ENCODE measurements at places on chromosomes 2 and 18.

DNA sequence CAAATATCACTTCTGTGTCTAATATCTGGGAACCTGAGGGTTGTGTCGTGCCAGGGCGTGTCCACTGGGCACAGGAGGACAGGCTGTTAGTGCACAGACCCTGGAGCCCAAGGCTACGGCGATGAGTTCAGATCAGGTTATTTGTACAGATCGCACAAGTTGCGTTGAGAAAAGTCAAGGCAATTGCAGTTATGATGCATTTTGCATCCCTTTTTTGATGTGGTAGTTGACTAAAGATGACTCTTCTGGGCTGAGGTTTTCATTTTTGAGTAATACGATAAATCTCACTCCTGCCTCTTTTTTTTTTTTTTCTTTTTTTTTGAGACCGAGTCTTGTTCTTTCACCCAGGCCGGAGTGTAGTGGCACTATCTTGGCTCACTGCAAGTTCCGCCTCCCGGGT is 7.2 kb downstream of the RBFA start:
- no peak for DNase-seq

GRCh38 chr2:19120181-19120580 is 238.2 kb downstream of the OSR1 start:
- DNase-seq: no peak

- no peak for DNase-seq
Measured at GRCh38 chr18:21393986-21394385, 152.0 kb downstream of the GREB1L start.

DNA sequence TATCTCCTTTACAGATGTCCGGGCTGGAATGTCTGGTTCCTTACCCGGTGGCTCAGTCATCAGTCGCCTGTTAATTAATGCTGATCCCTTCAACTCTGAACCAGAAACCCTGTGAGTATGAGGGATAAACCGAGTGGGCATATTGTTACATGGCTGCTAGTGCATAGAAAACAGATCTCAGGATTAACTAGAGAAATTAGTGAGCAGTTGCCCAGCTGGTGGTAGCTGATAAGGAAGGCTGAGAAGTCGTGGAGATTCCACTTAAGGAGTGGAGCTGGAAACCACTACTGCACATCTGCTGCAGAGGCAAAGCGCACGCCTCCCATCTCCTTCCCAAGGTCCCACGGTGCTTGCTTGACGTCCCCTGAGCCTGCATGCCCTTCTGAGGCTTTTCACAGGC is 97.7 kb downstream of the DGKD start:
- DNase-seq: no peak

- DNase-seq: no peak
Measured at GRCh38 chr2:149055751-149056150, 17.3 kb downstream of the LYPD6B start.

DNA sequence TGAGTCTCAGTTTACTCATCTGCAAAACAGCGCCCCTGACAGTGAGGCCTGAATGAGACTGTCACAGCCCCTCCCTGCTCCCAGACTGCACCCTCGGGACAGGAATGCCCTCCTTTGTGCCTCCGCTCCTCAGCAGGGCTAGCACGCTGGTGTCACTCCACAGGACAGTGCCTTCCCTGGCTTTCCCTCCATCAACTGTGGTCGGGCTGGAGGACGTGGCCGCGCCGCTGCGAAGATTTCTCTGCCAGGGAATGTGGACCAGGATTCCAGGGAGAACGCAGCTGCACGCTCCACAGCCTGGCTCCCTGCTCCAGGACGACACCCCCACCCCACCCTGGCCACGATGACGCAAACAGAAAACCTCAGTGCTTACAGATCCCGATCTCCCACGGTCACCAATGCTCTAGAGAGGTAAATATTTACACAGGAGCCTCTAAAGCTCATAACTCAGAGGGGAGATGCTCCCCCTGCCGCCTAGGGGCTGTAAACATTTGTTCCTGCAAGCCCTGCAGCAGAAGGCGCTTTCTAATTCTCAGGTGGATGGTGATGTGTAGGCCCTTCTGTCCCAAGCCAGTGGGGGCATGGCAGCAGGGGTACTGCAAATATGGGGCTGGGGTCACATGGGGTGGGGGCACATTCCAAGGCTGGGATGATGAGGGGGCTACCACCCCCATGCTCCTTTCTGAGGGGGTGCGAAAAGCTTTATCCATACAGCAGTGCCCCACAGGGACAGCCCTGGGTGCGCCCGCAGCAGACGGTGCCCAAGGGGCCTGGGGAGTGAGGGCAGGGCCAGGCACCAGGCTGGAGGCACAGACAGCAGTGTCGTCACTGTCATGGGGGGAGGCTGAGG is 12.4 kb downstream of the HS6ST1 start:
- no peak for DNase-seq

DNA sequence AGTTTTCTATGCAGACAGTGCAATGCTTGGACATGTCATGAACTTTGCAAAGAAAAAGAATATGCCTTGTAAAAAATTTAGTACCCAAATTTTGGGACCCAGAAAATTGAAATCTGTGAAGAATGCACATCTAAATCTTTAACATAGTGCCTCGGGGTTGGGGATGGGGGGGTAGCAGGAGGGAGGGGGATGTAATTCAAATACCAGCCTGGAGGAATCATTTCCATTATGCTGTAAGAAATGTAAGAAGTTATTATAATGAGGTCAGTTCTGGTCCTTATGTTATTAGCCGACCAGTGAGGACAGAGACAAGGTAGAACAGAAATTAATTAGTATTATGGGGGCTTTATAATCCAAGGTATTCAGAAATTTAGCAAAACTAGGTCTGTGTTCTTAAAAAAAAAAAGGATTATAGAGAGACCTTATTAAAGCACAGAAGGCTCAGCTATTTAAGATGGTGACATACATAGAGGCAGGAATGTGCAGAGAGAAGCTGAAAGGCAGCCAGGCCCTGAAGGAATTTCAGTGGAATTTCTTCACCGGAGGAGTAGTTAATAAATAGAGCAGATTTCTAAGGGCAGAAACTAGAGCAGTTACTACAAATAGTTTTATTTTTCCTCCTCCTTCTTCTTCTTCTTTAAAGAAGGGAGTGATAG is 89.0 kb upstream of the RBMS1 start:
- DNase-seq: no peak

GRCh38 chr2:53403792-53404413 is 363.7 kb upstream of the CHAC2 start:
- DNase-seq: no peak

DNA sequence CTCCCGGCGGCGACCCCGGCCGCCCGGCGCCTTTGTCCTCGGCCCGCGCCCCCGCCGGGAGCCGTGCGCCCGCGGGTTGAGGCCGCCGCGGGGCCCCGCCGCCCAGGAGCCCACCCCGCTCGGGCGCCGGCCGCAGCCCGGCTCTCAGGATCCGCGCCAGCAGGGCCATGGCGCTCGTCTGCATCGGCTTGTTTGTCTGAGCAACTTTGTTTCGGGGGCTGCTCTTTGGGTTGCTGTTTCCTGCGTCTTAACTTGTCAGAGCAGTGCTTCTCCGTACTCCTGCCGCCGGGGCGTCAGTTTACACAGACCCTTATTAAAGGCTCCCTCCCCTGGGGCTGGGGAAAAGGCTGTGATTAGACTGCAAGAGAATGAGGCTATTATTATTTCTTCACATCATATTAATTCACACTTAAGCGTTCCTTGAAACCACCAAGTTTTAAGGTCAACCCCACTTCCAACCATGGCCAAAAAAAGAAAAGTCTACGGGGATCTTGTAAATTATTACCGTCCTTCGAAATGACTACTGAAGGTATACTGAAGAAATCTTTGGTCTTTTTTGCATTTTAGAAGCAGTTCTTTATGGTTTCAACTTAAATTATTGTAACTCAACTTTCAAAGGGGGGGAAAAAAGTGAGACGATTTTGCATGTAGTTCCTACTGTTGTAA is at the start of gene CYP27C1:
CYP27C1 (minus strand) TSS at position 198 of the 666 bp plus-strand sequence; CDS start at position 169, 29 bp downstream.
- no peak for DNase-seq

- DNase-seq: no peak
Measured at GRCh38 chr18:7725897-7726296, 158.8 kb downstream of the PTPRM start.

DNA sequence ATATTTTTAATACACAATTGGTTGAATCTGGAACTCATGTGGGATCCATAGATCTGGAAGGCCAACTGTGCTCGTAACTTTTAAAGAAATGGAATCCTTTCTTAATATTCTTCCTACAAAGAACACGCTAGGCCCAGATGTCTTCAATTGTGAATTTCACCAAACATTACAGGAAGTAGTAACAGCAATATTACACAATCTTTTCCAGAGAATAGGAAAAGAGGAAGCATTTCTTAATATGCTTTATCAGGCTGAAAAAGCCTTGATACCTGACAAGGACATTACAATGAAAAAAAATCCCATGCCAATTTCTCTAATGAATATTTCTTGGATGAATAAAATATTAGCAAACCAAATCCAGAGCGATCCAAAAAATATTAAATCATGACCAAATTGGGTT is 80.3 kb upstream of the HAAO start:
- DNase-seq: no peak

DNA sequence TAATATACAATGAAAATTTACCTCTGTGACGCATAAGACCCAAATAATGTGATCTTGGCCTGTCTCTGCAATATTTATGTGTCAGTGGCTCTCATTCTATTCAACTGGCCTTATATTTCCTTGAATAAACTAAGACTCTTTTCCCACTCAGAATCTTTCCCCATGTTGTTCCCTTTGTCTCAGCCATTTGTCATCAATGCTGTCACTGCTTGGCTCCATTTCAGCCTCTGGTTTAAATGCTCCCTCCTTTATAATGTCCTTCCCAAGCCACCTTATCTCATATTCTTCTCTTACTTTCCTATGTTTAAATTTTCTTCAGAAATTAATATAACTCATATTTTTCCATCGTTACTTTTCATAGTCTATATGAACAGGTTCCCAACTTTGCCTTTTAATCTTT is 158.3 kb upstream of the DTNA start:
- no peak for DNase-seq

DNA sequence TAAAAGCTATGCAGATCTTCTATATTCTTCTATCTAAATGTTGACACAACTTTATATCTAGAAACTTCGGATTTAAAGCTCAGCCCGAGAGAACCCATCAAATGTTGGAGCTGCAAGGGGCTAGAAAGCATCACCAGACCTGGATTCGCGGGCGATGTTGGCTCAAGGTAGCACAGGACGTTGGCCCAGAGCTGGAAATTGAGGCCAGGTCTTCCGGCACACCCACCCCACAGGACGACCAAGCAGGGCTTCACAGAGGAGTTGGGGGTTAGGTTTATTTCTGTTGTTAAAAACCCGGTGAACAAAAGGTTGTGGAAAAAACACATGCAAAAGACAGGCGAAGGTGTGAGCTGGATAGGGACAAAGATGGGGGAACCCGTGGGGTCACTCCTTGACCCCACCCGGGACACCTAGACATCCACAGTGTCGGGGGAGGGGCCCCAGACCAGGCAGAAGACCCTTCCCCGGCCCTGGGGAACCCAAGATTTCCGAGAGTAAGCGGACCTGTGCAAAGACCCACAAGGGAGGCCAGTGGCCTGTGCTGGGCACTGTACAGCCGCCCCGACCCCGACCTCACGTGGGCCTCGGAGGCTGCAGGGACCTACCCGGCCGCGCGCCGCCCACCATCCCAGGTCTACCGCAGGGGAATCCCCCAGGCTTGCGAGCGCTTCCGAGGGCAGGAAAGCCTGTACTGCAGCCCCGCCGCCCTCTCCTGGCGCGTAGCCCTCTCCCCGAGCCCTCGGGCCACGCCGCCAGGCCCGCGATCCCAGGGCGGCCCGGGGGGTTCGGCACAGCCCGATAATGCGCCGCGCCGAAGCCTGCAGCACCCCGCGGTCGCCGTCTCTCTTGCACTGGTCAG is 1.8 kb upstream of the AGBL5 start:
- DNase-seq: peak; percentile 39

DNA sequence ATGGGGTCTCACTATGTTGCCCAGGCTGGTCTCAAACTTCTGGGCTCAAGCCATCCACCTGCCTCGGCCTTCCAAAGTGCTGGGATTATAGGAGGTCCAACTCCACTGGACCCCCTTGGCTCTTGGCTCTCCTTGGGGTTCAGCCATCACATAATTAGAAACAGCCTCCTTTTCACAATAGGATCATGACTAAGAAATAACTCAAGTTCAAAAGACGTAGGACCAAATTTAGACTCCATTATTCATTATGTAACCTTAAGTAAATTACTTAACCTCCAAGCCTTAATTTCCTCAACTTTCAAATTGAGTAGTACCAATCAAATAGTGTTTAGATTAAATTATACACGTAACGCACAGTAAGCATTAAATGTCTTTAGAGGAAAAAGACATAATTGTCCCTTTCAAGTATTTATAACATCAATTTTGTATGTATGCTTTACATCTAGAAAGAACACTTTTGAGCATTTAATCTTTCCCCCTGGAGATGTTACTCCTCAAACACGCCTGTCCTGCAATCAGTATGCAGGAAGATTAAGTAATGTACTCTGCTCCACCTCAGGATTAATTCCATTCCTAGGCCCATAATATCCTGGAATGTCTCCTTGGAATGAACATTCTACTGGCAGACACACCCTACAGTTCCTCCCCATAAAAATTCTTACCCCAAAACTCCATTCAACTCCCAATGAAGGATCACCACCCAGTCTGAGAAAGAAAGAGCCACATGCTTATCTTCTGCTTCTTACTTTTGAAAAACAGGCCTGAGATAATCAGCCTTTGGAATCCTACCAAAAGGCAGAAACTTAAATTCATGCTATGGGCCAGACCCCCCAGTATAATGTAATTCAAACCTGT is 49.1 kb downstream of the COBLL1 start:
- no peak for DNase-seq

DNA sequence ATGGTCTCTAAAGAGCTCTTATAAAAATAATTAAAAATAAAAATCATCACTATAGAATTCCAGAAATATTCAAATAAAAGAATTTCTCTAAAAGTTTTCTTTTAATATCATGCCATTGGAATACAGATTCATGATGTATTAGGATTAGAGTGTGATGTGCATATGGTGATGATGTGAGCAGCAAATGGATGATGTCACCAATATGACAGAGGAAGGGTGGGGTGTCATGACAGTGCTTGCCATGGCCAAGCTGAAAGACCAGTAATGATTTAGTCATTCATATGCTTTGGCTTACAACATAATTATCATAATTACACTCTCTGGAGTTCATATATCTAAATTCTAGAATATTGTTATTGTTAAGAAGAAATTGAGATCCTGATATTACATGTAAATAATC is 27.4 kb upstream of the TTC32 start:
- no peak for DNase-seq

GRCh38 chr2:147502711-147503290 is 342.0 kb upstream of the ACVR2A start:
- DNase-seq: no peak

DNA sequence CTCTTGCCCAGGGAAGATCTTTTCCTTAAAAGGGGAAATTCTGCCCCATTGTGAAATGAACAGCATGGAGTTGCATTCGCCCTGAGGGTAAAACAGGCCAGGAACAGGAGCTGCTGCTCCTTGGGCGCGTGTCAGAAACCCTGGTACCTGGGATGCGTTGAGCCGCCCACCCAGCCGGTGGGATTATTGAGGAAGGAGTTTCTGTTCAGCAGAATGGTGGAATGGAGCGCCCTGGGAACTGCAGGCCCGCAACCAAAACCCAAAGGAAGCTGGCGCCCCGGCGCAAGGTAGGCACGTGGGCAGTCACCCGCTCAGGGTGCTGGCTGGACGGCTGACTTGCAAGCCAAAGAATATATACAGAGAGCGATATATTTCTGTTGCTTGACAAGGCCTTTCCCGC is 73.5 kb downstream of the MTCL1 start:
- DNase-seq: no peak

All from T follicular helper cell (primary cell).